ENCODE measurements at places on chromosomes 12 and 14. TPM values are rescaled to one million over a fixed set of nuclear protein-coding genes. Genes with fewer than 3 reads are reported as not detected.

TAS2R42 gene
- total RNA-seq, result not detected

GRCh38 chr14:75499084-75499875 lies 23.0 kb upstream of the BATF start:
- DNase-seq, result no peak

DNA sequence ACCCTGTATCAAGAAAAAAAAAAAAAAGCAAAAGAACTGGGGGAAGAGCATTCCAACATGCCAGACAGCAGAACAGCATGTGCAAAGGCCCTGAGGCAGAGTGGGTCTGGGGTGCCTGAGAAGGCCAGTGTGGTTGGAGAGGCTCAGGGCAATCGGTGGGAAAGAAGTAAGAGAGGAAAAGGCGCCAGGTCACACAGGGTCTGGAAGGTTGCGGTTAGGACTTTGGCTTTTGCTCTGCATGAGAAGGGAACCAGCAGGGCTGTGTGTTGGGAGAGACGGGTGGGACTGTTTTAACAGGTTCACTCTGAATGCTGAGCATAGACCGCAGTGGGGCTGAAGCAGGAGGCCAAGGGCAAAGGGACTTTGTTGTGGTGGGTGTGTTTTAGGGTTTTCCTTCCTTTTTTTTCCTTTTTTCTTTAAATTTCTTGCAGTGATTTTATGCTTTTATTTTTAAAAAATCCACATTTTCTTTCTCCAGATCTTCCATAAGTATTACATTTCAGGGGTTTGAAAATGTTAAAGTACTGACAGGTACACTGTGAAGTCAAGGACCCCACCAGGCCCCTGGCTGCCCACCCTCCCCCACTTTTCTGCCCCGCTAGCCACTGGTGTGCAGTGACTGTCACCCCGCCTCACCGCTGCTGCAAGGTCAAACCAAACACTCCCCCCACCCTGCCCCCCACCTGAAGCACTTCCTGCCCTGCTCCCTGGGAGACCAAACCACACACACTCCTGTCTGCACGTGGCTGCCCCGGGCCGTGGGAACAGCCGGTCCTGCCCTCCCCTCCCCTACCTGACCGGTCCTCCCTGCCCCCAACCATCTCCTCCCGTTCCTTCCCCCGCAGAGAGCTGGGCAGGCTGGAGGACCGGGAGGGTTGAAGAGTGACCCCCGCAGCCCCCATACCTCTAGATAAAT lies 30.0 kb downstream of the DTX1 start:
- DNase-seq, result peak; percentile 88

SERPINA10 gene
- total RNA-seq, result not detected

GRCh38 chr14:77212097-77212870 lies 30.7 kb downstream of the TMEM63C start:
- no peak for DNase-seq

LARP4 gene
- total RNA-seq, result 69.6 TPM

GRCh38 chr12:96070670-96071279 lies 35.4 kb upstream of the LTA4H start:
- peak; percentile 35 for DNase-seq
